ENCODE measurements at places on chromosomes 1 and 21.

GRCh38 chr1:246108278-246108925 lies 398.7 kb downstream of the SMYD3 start:
- no peak for DNase-seq

DNA sequence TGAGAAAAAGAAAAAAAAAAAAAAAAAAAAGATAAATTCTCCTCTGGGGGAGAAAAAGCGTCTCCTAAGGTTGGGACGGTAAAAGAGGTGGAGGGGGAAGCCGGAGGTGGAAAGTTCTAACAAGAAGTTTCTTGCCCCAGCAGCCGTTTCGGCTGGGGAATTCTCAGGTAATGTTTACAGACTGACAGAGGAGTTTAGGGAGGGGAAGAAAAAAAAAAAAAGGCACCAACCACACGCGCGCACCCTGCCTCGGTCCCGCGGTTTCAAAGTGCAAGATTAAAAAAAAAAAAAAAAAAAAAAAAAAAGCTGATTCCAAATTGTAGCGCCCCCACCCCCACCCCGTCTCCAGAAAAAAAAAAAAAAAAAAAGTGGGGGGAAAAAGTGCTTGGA lies 504 bp downstream of the DHRS3 start:
- DNase-seq, result no peak

- DNase-seq, result no peak
These were observed 26.9 kb downstream of the ITPKB start for GRCh38 chr1:226711976-226712741.

GRCh38 chr1:162193221-162193620 lies 123.7 kb downstream of the NOS1AP start:
- DNase-seq, result peak; percentile 3

- DNase-seq, result peak; percentile 90
These were observed 95.3 kb downstream of the PIK3R3 start for GRCh38 chr1:46036894-46037839.

- DNase-seq, result no peak
These were observed 129.6 kb upstream of the COA6 start for GRCh38 chr1:234243521-234244260.

GRCh38 chr1:174232761-174233160 lies 73.4 kb downstream of the RABGAP1L start:
- DNase-seq, result no peak

DNA sequence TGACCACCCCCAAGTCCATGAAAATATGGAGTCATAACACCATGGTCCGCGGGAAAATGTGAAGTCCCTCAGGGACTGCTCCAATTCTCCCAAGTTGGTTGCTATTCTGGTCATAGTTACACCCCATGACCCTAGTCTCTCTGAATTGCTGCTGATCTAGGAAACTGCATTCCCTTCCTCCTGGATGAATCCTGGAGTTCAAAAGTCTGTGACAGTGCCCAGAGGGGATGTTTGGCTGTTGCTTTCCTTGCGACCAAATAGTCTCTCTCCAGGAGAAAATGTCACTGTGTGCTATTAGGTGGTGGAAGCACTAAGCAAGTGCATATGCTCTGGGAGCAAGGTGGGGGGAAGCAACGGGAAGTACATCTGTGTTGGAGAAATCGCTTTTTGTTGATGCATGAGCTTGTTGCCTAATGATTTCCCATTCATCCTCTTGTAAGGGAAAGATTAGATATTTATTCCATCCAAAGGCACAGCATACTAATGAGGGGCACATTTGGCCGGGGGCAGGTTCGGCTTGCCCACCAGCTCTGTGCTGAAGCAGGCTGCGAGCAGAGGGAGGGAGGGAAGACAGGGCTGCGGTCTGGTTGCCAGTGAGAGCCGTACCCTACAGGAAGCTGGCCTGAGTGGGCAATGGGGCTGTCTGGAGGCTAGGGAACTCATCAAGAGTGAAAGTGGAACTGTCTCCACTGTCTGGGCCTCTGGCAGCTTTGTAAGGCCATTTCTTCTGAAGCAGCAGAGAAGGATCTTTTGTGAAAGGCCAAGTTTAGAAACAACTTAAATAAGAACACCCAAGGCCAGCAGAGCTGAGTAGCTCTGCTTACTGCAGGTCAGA lies 27.2 kb downstream of the SYT6 start:
- no peak for DNase-seq

- DNase-seq, result no peak
These were observed 323.3 kb downstream of the AJAP1 start for GRCh38 chr1:4977701-4978100.

DNA sequence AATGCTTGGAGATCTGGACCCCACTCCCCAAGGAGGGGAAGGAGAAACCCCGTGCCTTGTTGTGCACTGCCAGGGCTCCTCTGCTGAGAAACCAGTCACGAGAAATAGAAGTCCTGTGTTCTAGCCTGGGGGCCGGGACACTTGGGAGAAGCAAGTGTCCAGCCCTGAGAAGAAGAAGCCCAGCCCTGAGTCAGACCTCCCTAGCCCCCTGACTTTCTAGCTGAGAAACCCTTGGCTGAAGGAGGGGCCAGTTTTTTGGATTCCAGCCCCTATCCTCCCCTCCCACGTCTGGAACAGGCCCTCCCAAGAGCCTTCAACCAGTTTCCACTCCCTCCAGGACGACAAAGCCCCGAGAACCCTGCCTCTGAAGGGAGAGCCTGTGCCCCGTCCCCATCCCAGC lies 100.5 kb downstream of the NAV1 start:
- no peak for DNase-seq

DNA sequence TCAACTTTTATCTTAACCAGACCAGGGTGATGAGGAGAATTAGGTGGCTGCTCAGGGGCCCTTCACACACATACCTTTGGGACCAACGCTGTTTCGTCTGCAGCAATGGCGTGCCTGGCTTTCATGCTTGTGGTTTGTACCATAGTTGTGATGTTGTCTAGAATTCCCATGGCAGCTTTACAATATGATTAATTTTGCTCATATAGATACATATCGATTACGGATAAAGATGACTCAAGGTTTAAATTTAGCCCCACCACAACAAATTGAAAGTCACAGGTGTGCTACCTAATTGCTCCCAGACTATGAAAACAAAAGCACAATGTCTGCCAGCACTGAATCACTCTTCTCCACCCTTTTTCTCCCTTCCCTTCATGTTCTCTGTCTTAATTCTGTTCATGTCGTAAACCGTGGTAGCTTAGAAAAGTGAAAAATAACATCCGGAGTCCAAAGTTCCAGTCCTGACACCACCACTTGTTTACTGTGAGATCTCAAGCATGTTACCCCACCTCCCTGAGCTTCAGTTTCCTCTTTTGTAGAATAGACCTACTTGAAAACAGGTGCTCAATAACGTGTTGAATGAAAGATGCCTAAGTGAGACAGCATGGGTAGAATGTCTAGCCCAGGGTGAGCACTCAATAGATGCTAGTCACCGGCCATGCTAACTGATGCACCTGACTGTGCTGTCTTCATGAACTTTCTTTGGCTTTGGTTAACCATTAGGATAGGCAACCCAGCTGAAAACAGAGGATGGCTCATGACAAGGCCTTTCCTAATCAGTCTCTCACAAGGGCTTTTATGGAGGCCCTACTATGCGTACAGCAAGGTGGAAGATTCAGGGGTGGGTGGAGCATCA lies 22.1 kb upstream of the JUN start:
- DNase-seq, result no peak

DNA sequence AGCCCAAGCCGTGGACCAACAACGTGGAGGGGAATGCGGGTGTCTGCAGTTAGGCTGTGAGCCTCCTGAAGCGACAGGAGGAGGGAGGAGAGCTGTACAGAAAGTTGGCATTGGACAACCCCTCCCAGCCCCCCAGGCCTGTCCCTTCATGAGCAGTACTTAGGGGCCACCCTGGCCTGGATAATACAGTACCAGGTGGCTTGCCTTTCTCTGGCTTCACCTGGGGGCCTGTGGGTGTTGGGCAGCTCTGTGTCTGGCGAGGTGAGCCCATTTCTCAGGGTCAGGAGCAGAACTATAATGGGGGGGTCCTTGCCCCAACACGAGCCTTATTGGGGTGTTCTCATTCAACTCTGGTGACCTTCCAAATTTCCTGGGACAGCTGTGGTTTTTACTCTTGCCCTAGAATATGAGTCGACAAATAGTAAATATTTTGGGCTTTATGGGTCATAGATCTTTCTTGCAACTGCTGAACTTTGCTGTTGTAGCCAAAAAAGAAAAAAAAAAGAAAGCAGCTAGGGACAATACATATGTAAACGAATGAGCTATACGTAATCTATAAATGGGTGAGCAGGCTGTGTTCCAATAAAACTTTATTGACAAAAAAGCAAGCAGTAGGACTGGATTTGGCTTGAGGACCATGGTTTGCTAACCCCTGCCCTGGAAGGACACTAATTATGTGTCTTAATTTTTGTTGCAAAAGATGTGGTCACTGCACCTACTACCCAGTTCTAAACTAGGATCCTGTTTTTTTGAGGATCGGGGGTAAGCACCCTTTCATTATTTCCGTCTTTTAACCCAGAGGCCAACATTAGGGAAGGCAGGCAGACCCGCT lies 11.4 kb downstream of the COQ8A start:
- no peak for DNase-seq

DNA sequence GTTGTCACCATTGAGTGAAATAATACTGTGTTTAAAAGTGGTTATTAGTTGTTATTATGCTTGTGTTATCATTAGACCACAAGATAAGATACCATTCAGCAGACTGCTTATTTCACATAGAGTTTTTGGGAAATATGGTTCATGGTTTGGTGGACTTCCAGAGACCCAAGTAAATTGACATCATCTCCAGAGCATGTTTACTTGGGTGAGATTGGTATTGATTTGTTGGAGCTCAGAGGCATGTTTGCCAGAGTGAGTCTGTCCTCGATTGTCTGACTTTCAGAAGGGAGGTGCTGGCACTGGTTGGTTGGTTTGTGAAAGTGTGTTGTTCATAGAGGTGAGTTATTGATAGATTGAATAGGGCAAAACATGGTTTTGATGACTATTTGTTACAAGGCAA lies 291.4 kb downstream of the TGFB2 start:
- DNase-seq, result no peak

- no peak for DNase-seq
These were observed 39.8 kb upstream of the C1orf105 start for GRCh38 chr1:172380441-172381244.

- no peak for DNase-seq
These were observed 862 bp upstream of the PLEKHO1 start for GRCh38 chr1:150148837-150149270.

GRCh38 chr1:14707531-14708445 lies 109.3 kb downstream of the KAZN start:
- no peak for DNase-seq

GRCh38 chr1:236494586-236495466 lies 29.0 kb upstream of the LGALS8 start:
- no peak for DNase-seq

GRCh38 chr1:109199710-109200109 lies 14.0 kb upstream of the SARS1 start:
- no peak for DNase-seq

DNA sequence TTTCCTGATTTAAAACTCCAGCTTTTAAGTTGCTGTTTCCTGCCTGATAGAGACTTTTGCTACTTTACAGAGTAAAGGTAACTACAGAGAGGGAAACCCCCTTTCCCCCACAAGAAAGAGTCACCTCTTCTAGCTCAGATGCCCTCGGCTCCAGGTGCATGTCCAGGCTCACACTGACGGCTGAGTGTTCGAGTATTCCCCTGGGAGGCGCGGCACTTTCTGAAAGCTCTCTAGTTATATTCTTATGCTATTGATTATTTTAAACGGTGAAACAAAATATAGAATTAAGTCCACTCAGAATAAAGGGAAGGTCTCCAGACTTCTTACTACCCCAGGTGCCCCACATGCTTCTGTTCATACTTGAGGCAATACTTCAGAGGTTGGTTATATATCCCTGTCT lies 160.3 kb upstream of the FMN2 start:
- no peak for DNase-seq

GRCh38 chr21:14414932-14415508 lies 32.1 kb upstream of the HSPA13 start:
- DNase-seq, result peak; percentile 2

GRCh38 chr21:36915014-36915695 lies 51.3 kb downstream of the HLCS start:
- no peak for DNase-seq

- no peak for DNase-seq
These were observed 112.1 kb downstream of the DTL start for GRCh38 chr1:212147581-212148033.

- no peak for DNase-seq
These were observed 11.9 kb downstream of the ETS2 start for GRCh38 chr21:38817371-38818324.

GRCh38 chr1:225911191-225912130 lies 12.6 kb downstream of the PYCR2 start:
- DNase-seq, result peak; percentile 71

DNA sequence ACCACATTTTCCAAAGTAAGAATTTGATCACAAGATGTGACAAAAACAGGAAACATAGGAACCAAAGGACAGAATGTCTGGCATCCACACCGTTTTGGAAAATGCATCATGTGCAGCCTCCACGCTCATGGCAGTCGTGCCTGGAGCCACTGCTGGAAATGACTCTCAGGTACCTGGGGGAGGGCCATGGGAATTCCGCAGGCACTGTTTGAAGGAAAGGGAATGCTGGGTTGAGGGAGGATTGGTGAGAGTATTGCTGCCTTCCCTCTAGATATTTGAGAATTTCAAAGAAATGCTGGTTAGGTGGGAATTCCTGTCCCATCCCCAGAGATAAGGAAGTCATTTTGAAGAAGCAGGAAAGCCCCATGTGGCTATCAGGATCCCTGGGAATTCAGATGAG lies 10.8 kb downstream of the SLAMF1 start:
- DNase-seq, result no peak

DNA sequence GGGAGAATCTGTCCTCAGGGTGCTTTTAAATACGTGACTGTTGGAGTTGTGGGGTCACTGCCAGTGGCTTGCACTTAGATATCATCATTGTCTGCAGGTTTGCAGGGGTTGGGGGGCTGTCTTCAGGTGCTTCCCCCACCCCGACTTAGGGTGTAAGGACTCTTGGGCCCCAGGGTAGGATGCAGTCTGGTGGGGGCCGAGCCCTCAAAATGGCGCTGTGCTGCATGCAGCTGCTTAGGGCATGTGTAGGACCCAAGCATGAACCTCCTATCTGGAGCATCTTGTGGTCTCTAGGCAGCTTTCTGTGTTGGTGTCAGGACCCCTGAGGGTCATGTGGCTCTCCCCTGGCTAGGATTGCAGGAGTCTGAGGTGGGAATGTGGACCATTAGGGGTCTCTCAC lies 55.6 kb upstream of the B3GALT2 start:
- no peak for DNase-seq

DNA sequence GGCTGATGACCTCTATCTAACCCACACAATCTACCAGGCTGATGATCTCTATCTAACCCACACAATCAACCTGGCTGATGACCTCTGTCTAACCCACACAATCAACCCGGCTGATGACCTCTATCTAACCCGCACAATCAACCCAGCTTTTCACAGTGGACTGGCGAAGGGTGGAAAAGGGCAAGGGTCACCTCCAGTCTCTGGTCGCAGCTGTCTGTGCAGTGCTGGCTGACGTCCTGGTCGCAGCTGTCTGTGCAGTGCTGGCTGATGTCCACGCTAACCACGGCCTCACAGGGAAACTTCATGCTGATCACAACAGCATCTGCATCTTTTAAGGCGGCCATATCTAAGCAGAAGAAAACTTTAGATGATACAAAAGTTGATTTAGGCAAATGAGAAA lies 12.2 kb upstream of the CCDC27 start:
- DNase-seq, result peak; percentile 53
